Stimulated activated CD4-positive, alpha-beta T cell treated with anti-CD3 and anti-CD28 coated beads, Interleukin-4, amount 100 ng/mL, for 1 hour (primary cell): ENCODE measurements at places on chromosomes 1 and 21.

DNA sequence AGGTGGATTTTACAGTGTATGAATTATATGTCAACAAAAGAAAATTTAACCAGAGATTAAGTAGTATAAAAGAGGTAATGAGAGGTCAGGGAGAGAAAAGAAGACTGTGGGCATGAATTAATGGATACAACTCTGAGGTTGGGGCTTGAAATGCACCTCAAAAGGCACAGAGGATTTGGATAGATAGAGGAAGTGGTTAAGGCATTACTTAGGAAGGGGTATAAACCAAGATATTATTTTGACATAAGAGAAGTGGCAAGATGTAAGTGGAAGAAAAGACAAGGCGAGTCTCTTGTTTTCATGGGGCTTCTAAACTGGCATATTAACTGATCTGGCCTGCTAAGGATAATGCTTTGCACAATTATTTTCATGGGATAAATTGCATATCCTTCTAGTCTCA, 34.1 kb downstream of the RAP1A start:
- DNase-seq = no peak

DNA sequence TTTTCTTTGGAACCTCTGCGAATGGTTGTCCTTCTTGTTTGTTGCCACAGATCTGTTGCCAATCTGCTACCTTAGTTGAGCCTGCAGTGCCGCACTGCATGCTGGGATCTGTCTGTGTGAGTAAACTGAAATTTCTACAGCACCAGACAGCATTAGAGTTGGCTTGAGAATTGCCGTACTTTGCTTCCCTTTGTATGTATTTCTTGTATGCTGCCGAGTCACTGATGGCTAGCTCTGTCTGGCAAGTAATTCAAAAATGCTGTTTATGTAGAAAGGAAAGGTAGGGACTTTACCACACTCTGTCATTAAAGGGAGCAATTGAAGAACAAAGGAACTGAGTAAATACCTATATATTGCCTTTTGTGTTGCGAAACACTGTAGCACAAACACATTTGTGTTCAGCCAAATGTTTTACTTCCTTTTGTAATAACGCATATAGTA, 857.4 kb downstream of the USP25 start:
- DNase-seq = no peak

DNA sequence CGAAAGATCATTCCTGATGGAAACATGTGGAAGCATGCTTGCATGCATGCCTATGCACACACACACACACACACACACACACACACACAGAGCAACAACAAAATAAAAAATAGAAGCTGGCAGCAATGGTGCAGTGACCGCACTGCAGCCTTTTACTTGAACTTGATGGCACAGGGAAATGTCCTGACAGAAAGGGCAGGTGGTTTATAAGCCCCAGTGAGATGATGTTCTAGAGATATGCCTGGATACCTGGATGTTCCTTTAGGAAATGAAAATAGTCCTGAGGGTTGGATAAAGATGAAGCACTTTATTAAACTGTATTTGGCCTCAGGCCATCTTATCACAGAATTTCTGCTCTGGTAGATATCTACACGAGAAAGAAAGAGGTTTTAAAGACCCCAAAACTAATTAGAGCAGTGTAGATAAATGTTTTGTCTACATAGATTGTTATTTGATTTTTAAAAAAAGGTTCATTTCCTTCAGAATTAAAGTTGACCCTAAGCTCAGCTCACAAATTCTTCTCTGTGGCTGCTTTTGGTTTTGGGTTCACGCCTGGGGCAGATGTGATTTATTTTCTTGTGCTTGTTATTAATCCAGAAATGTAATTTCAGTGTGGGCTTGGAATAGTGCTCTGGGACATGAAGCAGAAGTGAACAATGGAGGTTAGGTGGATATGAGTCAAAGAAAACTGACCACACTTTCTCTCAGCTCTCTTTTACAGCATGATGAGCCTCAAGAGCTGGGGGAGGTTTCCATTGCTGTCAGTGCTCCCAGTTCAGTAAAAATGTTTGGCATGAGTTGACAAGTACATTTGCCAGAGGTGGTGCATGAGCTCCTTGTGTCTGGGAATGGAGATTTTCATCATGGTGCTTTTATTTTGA, 22.9 kb downstream of the ADAM30 start:
- DNase-seq = no peak

- no peak for DNase-seq
Observed at GRCh38 chr1:222641269-222641948, 23.5 kb downstream of the MIA3 start.

- no peak for DNase-seq
Observed at GRCh38 chr1:19091196-19091953, 118.7 kb downstream of the UBR4 start.

DNA sequence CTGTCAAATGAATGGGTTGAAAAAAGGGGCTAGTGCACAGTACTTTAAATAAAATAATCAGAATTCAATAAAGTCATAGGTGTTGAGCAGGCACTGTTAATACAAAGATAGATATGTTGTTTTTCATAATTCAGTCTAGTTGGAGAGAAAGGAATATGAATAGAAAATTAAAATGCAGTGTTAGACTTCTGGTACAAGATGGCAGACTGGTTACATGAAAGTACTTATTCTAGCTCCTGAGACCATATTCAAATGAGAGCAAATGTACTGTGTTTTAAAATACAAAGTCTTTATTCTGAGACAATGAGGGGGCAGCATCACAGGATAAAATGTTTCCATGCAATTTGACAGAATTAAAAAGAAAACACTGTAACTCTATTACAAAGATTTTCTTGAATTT, 542.1 kb downstream of the COL11A1 start:
- no peak for DNase-seq

GRCh38 chr21:16423921-16424320, 694.1 kb downstream of the USP25 start:
- DNase-seq = no peak

GRCh38 chr21:42780617-42781016, 98.7 kb downstream of the WDR4 start:
- no peak for DNase-seq
